ENCODE measurements at places on chromosomes 2 and 18.

- DNase-seq = no peak
Measured at GRCh38 chr2:72921853-72922252, 4.5 kb downstream of the EMX1 start.

- DNase-seq = no peak
Measured at GRCh38 chr2:207683879-207684627, 27.4 kb upstream of the CCNYL1 start.

GRCh38 chr2:29022679-29023078 is 41.6 kb downstream of the TOGARAM2 start:
- no peak for DNase-seq

GRCh38 chr2:109305490-109306167 is 176.6 kb downstream of the SH3RF3 start:
- DNase-seq = no peak

DNA sequence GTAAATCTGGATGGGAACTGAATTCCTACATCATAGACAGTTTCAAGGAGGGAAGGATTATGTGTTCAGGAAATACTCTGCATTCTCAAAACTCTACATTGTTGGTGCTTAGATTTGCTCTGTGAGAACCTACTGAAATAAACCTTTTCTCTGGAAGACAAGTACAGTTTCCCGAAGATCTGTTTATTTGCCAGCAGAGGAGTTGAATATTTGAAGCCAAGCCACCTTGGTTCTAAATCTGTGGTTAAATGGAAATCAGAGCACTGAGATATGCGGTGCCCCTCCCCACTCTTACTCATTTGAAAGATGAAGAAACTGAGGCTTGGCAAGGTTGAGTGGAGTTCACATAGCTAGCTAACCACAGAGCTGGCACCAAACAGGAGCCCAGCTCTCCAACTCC is 146.3 kb upstream of the CTAGE1 start:
- no peak for DNase-seq

- no peak for DNase-seq
Measured at GRCh38 chr18:23724681-23725080, 35.4 kb downstream of the LAMA3 start.

DNA sequence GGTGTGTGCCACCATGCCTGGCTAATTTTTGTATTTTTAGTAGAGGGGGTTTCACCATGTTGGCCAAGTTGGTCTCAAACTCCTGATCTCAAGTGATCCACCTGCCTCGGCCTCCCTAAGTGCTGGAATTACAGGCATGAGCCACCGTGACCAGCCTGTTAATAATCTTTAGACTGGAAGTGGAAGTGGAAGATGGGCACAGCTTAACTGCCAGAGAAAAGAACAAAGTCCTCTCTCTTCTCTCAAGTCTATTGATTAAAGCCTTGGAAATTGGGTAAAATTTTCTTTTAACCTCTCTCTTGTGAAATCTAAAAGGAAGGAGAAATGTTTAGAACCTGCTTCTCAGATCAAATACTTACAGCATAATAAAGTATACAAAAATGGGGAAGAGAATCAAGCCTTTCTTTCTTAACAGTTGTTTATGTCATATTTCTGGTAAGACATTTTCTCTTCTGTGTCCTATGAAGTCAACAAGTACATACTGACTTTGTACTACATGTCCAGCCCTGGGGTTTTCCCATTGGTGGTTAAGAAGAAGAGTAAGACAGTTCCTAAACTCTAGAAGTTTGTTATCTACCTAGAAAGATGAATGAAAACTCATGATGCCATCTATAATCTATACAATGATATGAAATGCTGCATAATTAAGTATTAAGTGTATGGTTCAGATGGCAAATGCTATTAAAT is 4.6 kb downstream of the TMEM169 start:
- DNase-seq = no peak
